ENCODE measurements at places on chromosomes 4 and X. TPM values are rescaled to one million over a fixed set of nuclear protein-coding genes. Genes with fewer than 3 reads are reported as not detected.

DNA sequence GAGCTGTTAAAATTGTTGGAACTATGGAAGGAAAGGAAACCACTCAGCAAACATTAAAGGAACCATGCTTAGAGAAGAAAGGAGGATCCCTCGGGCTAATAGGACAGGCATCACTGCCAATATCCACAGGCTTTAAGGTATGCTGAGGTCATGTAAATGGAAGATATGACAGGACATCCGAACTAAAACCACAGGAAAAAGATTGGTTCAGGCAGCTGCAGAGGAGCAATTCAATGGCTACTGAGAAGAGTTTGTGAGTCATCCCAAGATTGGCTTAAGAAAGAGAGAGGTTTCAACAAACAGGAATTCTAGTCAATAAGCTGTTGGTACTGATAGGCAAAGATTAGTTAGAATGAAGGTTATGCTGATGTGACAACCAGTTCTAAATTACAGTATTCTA is 106.4 kb upstream of the FAM241A start:
- H3K4me1 ChIP-seq: no peaks in the 10 kb centered on the region
- H3K27ac ChIP-seq: no peak overlapping the region
- peaks cover 12% of the 10 kb centered on the region for H3K27me3 ChIP-seq
- no peak for DNase-seq

RTL9 gene
- 0.14 TPM for total RNA-seq

TMSB15C gene
- total RNA-seq: 3.3 TPM

SUV39H1 gene
- 30.8 TPM for total RNA-seq

RNF128 gene
- not detected for total RNA-seq

GRCh38 chr4:4987656-4988055 is 31.6 kb downstream of the CYTL1 start:
- no peaks in the 10 kb centered on the region for H3K4me1 ChIP-seq
- H3K36me3 ChIP-seq: no peaks in the 10 kb centered on the region
- H3K27me3 ChIP-seq: no peaks in the 10 kb centered on the region
- DNase-seq: no peak
- no peak overlapping the region for H3K4me3 ChIP-seq
- H3K27ac ChIP-seq: no peak overlapping the region

RGS12 gene
- 9.4 TPM for total RNA-seq

DNA sequence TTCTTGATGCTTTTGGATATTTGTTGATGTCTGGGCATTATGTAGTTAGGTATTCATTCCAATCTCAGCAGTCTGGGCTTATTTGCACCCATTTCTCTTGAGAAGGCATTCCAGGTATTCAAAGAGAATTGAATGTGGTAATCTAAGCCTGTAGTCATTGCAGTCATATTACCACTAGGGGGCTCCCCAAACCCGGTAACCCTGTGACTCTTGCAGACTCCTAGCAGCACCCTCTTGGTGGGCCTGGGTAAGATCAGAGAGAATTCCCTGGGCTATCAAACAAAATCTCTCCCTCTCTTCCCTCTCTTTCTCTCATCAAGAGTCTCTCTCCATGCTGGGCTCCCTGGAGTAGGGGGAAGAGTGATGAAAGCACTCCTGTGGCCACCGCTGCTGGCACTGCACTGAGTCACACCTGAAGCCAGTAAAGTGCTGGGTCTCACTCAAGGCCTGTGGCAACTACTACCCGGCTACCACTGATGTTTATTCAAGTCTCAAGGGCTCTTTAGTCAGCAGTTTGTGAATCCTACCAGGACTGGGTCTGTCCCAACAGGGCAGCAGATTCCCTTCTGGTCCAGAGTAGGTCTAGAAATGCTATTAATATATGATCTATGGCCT is 187.7 kb upstream of the NUDT10 start:
- peaks cover 13% of the 10 kb centered on the region for H3K27me3 ChIP-seq
- no peaks in the 10 kb centered on the region for H3K4me1 ChIP-seq
- no peak overlapping the region for H3K4me3 ChIP-seq
- peak; percentile 50 for DNase-seq
- no peaks in the 10 kb centered on the region for H3K36me3 ChIP-seq
- no peak overlapping the region for H3K27ac ChIP-seq

Data from activated CD4-positive, alpha-beta T cell treated with anti-CD3 and anti-CD28 coated beads for 36 hours (primary cell).